ENCODE measurements at places on chromosomes 3 and 15.

DNA sequence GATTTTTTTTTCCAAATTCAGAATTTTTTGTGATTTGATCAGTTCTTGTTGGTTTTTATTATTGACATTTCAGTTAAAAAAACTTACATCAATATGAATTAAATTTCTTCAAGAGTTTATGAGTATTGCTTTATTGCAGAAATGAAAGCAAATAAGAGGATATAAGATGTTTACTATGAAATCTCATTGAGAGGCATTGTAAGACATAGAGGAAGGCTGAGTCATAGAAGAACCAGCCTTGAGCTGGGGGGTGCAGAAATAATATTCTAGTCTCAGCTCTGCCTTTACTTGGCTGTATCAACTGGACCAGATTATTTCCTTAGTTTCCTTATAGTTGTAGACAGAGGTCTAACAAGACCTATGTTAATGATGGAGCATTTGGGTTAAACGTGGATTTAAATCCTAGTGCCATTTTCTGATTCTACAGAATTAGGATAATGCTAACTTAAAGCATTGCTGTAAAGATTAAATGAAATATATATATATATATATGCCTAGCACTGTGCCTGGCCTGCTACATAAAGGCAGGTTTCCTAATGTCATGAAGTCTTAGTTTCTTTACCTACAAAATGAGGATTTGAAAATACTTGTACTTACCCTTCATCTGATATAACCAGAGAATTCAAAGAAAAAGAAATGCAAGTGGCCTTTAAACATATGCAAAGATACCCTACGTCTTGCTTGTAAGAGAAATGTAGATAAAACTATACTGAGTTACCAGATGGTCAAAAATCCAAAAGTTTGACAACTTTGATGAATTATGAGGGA, 7.3 kb downstream of the FAM98B start:
- no peak for DNase-seq

- DNase-seq: no peak
Measured at GRCh38 chr15:71577071-71577470, 233.3 kb upstream of the NR2E3 start.

DNA sequence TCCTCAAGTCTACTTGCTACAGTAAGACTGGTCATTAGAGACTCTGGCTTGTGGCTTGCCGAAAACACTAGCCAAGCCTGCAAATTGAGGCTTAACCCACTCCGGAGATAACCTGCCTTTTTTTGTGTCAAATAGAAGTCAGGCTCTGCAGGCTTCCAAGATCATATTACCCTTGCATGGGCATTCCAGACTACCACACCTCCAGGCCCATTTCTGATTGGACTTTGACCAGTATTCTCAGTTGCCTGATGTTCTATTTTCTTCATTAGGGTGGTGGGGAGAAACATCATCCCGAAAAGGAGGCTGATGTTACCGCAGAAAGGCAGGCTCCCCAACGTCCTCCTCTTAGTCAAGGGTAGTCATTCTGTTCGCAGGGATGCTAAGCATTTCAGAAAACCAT, 68.1 kb upstream of the FOXP1 start:
- DNase-seq: no peak

- no peak for DNase-seq
Measured at GRCh38 chr3:106172101-106172500, 303.3 kb upstream of the CBLB start.

DNA sequence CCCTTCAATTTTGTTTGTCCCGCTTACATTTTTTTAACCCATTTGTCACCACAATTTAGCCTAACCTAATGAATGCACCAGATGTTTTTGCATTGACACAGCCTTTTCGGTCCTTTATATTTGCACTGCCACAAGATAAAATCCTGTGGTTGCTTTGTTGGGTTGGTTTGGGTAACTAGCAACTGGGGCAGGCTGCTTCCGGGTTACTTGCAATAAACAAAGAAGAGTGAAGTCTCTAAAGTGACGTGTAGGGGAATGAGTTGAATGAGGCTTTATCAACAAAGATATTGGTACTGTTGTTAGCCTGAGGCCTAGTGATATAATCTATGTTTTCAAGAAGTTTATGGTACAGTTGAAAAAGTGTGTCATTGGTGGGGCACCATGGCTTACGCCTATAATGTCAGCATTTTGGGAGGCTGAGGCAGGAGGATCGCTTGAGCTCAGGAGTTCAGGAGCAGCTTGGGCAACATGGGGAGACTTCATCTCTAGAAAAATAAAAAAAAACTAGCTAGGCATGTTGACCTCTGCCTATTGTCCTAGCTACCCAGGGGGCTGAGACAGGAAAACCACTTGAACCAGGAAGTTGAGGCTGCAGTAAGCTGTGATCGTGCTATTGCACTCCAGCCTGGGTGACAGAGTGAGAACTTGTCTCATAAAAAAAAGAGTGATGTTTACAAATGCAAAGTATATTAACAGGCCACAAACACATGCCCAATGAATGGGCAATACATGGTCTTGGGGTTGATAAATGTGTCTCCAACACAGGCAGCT, 121.8 kb downstream of the OXSM start:
- DNase-seq: no peak

DNA sequence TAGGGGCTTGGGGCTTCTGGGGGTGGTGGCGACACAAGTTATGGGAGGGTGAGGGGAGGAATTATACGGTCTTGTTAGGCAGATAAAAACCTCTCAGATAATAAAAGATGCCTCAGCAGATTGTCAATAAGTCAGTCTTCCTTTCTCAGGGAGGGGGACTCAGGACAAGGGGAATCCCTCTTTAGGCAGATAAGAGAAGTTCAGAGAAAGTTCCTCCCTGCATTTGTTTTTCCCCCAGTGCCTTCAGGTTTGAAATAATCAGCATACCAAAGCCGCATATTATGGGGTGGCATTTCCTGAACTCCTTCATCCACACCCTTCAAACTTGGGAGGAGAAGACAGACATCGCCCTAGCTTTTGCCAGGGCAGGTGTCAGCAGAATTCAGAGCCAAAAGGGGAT, 8.5 kb downstream of the PPCDC start:
- no peak for DNase-seq

DNA sequence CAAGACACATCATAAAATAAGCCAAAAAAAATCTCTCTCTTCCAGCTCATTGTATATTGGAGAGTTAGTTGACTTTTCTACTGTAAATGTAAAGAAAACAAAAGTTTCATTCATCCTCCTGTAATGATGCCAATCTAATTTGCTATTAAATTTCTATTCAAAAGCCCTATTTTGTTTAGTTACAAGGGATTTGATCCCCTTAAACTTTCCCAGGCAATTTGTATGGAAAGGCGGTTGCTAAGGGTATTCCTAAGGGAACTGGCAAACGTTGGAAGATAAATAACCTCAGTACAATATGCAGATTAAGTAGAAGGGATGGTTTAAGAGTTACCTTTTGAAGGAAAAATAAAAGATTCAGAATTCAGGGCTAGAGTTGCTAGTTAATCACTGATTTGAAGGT, 352.7 kb downstream of the TIGIT start:
- DNase-seq: no peak

DNA sequence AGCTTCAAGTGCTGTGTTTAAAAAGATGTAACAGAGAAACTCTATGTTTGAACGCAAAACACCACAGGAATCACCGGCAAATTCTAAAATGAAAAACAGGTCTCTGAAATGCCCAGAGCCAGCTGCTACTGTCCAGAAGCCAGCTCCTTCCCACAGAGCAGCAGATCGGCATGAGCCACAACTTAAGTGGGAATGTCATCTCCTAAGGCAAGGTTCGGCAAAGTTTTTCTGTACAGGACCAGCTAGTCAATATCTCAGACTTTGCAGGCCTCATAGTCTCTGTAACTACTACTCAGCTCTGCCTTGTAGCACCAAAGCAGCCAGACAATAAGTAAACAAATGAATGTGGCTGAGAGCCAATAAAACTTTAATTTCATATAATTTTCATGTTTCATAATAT, 4.9 kb downstream of the PLOD2 start:
- no peak for DNase-seq

DNA sequence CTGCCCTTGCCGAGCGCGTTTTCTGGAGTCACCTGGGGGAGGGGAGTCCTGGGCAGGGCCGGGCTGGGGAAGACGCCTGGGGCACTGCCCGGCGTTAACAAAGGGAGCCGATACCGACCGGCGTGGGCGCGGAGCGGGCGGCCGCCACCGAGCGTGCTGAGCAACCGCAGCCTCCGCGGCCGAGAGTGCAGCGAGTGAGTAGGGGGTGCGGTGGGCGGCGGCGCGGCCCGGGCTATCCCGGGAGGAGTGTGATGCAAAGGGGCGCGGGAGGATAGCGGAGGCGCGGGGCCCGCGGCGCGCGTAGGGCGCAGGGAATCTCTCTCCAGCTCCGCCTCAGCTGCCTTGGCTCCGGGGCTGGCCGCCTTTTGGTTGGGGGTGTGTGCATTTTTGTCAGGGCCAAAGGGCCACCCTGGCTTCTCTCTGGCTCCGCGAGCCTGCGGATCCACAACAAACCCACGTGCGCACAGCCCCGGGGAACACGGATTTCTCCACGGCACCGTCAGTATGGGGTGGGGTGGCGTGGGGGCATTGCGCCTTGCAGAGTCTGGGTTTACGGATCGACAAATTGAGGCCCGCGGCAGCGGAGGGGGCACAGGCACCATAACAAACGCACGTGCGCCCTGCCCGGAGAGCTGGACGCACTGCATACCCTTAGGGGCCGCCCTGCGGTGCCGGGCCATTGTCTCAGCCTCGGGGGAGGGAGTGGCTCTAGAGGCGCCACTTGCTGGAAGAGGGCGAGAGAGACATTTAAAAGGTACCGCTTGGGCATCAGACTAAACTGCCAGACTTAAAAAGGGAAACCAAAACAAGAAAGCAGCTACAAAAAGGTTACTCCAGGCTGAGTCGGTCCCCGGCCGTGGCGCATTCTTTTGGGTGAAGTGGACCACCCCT, 560 bp downstream of the ST6GAL1 start:
- DNase-seq: no peak

DNA sequence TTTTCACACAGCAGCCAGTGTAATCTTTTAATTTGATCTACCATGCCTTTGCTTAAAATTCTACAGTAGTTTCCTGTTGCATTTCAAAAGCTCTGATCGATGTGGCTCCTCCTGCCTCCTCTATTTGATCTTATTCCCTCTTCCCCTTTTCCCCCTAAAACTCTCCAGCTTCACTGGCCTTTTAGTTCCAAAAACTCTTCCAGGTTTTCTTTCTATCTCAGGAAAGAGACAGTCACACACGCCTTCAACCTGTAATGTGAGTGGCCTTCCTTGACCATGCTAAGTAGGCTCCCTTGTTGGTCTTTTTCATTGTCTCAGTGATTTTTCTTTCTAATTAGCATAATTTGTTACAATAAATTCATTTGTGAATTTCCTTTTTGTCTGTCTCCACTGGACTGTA, 985 bp downstream of the TEX9 start:
- no peak for DNase-seq

- no peak for DNase-seq
Measured at GRCh38 chr3:64463981-64464380, 223.8 kb downstream of the ADAMTS9 start.

DNA sequence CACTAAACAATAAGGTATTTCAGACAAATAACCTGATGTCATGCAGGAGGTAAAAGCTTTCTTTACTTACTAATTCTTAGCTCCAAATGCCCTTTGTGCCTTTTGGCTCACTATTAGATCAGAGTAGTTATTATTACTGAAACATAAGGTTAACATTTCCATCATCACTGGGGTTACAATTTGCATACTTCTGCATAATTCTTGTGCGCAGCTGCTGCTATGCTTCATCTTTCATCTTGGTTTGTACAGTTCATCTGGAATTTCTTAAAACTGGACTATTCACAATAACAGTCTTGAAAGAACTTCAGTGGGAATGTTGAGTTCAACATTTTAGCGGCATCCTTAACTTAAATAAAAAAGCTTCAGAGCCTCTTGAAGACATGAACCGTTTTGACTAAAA, 383.2 kb upstream of the ADAMTS9 start:
- DNase-seq: no peak

DNA sequence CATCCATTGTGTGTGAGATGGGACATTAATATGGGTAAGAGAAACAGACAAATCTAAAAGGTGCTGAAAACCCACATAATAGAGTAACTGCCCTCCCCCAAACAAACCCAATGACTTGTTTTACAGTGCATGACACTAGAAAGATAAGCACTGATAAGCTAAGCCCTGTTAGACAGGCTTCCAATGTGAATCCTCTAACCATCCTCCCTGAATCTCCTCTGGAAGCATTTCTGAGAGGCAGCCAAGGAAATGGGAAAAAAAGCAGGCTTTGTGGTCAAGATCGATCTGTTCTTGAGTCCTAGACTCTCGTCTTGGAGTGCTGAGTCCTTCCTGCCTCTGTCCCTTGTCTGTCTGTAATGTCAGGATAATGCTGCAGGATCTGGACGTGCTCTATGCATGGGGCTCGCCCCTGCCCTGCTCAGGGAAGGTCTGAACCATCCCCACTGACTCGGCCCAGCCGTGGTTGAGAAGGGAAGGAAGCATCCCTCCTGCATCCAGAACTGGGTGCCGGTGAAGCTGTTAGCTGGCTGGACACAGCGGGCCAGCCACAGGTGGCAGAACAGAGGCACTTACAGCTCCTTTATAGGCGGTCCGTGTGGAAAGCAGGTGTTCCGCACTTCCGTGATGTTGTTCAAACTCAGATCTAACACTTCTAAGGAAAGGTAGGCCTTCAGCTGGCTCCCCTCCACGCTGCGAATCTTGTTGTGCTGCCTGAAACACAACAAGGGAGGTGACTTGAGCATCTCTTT, 84.1 kb downstream of the LRIG1 start:
- no peak for DNase-seq

DNA sequence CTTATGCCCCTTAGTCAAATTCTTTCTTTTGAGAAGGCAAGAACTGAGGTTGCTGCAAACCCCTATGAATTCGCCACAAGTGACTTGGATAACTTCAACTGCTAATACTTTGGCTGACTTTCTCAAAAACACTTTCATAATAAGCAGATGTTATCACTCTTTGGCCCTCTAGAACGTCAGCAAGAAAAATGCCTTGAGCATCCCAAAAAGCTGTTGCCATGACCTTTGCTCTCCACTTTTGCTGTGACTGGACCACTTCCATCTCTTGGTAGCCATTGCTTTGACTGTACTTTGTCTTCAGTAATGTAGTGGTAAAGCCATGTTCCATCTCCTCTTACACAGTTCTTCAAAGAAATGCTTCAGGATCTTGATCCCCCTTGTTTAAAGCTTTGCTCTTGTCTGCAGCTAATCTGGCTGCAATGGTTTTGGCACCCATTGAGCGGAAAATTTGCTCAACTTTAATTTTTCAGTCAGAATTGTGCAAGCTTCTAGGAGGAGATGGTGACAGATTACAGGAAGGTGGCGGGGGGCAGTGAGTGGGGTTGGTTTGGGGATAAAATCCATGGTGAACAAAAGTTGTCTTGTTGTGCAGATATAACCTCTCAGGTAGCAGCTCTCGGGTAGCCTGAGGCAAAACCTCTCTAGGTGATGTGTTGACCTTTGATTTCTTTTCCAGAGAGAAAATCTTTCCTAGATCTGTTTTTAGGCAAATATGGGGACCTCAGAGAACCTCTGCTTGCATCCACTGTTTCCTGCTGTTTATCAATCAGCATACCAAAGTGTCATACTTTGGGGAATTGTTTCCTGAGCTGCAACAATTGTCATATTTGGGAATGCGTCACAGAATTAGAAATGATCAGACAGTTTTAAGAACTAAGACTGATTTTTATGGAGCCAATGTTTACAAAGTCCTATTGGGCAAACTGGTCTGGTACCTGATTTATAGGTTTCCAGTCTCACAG, 83.6 kb downstream of the CCR1 start:
- DNase-seq: no peak
